ENCODE measurements at places on chromosomes 4 and X. TPM values are rescaled to one million over a fixed set of nuclear protein-coding genes. Genes with fewer than 3 reads are reported as not detected.

DNA sequence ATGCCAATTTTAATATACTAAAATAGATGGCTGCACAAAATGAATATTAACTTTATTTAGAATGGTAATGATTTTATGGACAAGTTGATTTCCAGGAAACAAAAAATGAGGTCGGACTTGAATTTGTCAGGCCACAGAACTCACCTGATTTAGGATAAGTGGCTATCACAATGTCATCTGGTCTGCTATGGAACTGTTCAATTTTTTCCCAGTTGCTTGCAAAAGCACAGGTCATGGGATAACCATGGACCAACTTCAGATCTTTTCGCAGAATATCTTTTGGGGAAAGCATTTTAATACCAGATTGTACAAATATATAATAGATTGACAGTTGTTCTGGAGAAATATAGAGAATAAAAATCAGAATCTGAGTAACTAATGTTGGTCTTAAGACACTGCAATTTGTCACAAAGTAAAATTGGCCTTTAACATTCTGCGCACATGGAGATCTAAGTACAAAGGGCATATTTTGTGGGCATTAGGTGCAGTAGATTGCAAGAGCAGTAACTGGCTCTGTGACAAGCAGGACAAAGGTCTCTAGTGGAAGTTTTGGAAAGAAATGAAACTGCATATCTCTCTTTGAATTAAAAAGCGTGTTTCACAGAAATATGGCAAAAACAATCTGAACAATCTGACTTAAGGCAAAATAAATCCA is 5.4 kb downstream of the SULT1B1 start:
- no peaks in the 10 kb centered on the region for H3K4me1 ChIP-seq
- H3K27ac ChIP-seq, result no peak overlapping the region
- no peaks in the 10 kb centered on the region for H3K36me3 ChIP-seq
- no peaks in the 10 kb centered on the region for H3K27me3 ChIP-seq

DNA sequence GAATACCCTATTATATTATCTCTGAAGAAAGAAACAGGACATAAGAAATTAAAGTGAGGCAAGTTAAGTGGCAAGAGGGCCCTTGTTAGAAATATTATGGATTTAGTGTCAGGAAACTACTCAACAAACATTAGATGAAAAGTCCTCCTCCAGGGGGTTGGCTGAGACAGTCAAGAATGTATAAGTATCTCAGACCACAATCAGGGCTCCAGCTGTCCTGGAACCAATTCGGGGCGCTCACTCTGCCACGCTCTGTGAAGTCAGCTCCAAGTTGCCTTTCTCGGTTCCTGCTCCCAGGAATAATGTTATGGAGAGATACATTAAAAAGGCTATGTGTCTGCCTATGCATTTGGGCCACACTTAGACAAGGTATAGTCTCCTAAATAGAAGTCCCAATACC is 73.3 kb downstream of the RASGEF1B start:
- H3K4me3 ChIP-seq, result no peak overlapping the region

- no peaks in the 10 kb centered on the region for H3K27me3 ChIP-seq
- no peak overlapping the region for H3K27ac ChIP-seq
- no peak for DNase-seq
- H3K4me3 ChIP-seq, result no peak overlapping the region
These were observed 20.1 kb downstream of the TMEM255A start for GRCh38 chrX:120291211-120291610.

- no peak for DNase-seq
- no peaks in the 10 kb centered on the region for H3K36me3 ChIP-seq
- no peaks in the 10 kb centered on the region for H3K27me3 ChIP-seq
These were observed 58.2 kb downstream of the CD38 start for GRCh38 chr4:15836362-15836761.

- peaks cover 17% of the 10 kb centered on the region for H3K4me1 ChIP-seq
- no peaks in the 10 kb centered on the region for H3K36me3 ChIP-seq
- peaks cover 15% of the 10 kb centered on the region for H3K27me3 ChIP-seq
- no peak overlapping the region for H3K4me3 ChIP-seq
- DNase-seq, result no peak
These were observed 4.8 kb downstream of the PDGFC start for GRCh38 chr4:156966836-156967235.

DNA sequence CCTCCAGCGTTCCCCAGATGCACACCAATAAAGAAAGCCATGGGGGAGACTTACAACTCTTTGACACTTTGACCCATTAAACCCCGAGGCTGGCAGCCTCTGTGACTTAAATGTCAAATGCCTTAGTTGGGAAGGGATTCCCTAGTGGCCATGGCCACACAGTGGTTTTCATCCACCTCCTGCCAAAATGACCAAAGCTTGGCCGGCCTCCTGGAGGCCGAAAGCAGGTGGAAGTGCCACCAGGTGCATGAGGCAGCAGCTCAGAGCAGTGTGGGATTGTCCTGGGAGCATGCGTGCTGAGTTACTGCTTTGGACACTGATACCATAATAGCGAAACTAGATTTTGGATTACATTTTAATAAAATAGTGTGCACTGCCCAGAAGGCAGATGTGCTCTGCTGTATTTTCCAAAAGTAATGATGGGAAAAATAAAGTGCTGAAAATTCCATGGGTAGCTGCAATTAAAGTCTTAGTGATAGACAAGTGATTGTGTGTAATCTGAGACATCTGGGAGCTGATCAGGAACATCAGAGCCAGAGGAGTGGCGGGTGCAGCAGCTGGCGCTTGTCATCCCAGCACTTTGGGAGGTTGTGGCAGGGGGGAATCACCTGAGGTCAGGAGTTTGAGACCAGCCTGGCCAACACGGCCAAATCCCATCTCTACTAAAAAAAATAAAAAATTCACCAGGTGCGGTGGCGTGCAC is 39.8 kb upstream of the TADA2B start:
- peaks cover 17% of the 10 kb centered on the region for H3K4me1 ChIP-seq
- H3K4me3 ChIP-seq, result no peak overlapping the region
- H3K27me3 ChIP-seq, result no peaks in the 10 kb centered on the region
- no peak for DNase-seq

DNA sequence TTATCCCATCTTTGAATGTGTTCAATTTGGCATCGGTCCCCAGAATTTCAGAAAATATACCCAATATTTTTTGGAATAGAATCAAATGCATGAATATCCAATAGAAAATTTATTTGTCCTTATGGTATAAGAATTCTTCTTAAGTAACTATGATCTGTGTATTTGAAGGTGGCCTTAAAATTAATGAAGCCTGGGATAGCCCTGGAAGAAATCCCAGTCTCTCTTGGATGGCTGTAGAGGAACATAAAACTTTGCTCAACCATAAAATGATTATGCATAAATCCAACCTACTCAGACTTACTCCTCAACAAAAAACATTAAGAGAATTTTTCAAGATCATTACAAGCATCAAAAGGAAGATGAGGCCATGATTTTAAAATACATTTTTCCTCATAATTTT is 269.4 kb upstream of the SMIM31 start:
- H3K36me3 ChIP-seq, result no peaks in the 10 kb centered on the region
- no peak for DNase-seq
- no peaks in the 10 kb centered on the region for H3K4me1 ChIP-seq
- no peaks in the 10 kb centered on the region for H3K27me3 ChIP-seq
- no peak overlapping the region for H3K4me3 ChIP-seq

- H3K36me3 ChIP-seq, result no peaks in the 10 kb centered on the region
- no peak for DNase-seq
These were observed 472.4 kb upstream of the NWD2 start for GRCh38 chr4:36772154-36772516.

- H3K27ac ChIP-seq, result no peak overlapping the region
- H3K27me3 ChIP-seq, result no peaks in the 10 kb centered on the region
- DNase-seq, result no peak
- H3K4me1 ChIP-seq, result no peaks in the 10 kb centered on the region
These were observed 676.8 kb downstream of the RAPGEF2 start for GRCh38 chr4:159779716-159780115.

- no peaks in the 10 kb centered on the region for H3K27me3 ChIP-seq
- no peak overlapping the region for H3K4me3 ChIP-seq
- peak; percentile 36 for DNase-seq
- no peaks in the 10 kb centered on the region for H3K36me3 ChIP-seq
- peaks cover 23% of the 10 kb centered on the region for H3K4me1 ChIP-seq
- H3K27ac ChIP-seq, result no peak overlapping the region
These were observed 14.0 kb upstream of the UBA6 start for GRCh38 chr4:67714955-67715354.

- H3K36me3 ChIP-seq, result no peaks in the 10 kb centered on the region
- no peaks in the 10 kb centered on the region for H3K27me3 ChIP-seq
- H3K4me1 ChIP-seq, result no peaks in the 10 kb centered on the region
These were observed 62.3 kb upstream of the LNX1 start for GRCh38 chr4:53653484-53654053.

- no peak overlapping the region for H3K27ac ChIP-seq
- no peaks in the 10 kb centered on the region for H3K36me3 ChIP-seq
- no peaks in the 10 kb centered on the region for H3K4me1 ChIP-seq
- H3K27me3 ChIP-seq, result no peaks in the 10 kb centered on the region
- no peak for DNase-seq
These were observed 926.5 kb downstream of the PDHA2 start for GRCh38 chr4:96766359-96766758.

GRCh38 chrX:72314881-72315280 is 9.2 kb upstream of the CITED1 start:
- H3K27ac ChIP-seq, result no peak overlapping the region
- no peak overlapping the region for H3K4me3 ChIP-seq
- no peak for DNase-seq
- peaks cover 16% of the 10 kb centered on the region for H3K27me3 ChIP-seq

DNA sequence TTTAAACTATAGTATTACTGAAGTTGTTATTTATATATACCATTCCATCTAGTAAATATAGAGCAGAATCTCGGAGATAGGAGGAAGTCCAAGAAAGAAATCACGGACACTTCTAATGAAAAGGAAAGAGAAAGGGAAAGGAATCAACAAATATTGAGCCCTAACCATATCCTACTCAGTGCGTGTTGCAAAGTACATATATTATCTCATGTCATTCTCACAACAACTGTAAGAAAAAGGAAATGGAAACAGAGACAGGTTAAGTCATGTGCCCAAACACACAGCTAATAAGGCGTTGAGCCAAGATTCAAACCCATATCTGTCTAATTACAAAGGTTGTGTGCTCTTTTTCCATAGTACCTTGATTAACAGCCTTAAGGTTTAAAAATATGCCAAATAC is 16.0 kb downstream of the HTR2C start:
- no peaks in the 10 kb centered on the region for H3K27me3 ChIP-seq
- DNase-seq, result no peak
- peaks cover 47% of the 10 kb centered on the region for H3K4me1 ChIP-seq

GRCh38 chrX:39652336-39652735 is 445.4 kb downstream of the BCOR start:
- H3K27me3 ChIP-seq, result no peaks in the 10 kb centered on the region
- H3K36me3 ChIP-seq, result no peaks in the 10 kb centered on the region
- 0 out of 2 replicates have a peak overlapping the region, but pooled peaks have one; percentile 42 for H3K4me3 ChIP-seq
- H3K4me1 ChIP-seq, result peaks cover 20% of the 10 kb centered on the region

- peak overlapping the region; percentile 80 for H3K27ac ChIP-seq
- no peak for DNase-seq
- H3K36me3 ChIP-seq, result no peaks in the 10 kb centered on the region
- H3K4me3 ChIP-seq, result peak overlapping the region; percentile 72
These were observed 461 bp upstream of the SLC9A6 start for GRCh38 chrX:135984791-135985156.

DNA sequence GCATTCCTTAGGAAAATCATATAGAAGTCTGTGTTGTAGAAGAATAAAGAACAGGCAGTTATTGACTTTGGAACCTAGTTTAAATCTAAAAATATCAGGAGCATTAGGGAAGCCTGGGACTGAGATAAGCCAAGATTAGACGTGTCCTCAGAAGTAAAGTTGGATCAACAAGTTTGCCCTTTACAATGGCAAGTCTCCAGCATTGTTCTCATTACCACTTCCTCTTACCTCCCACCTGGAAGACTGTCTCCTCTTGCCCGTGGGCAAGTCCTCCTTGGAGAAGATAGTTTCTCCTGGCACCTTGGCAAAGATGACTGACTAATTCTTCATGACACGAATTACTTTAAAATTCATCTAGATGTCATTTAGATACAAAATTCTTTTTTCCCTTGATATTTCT is 37.8 kb downstream of the CNKSR2 start:
- no peak overlapping the region for H3K27ac ChIP-seq
- peaks cover 11% of the 10 kb centered on the region for H3K4me1 ChIP-seq
- no peak for DNase-seq
- no peaks in the 10 kb centered on the region for H3K36me3 ChIP-seq

GRCh38 chr4:141652161-141652778 is 15.9 kb downstream of the IL15 start:
- no peak for DNase-seq
- H3K27me3 ChIP-seq, result no peaks in the 10 kb centered on the region
- no peaks in the 10 kb centered on the region for H3K36me3 ChIP-seq
- no peaks in the 10 kb centered on the region for H3K4me1 ChIP-seq

DNA sequence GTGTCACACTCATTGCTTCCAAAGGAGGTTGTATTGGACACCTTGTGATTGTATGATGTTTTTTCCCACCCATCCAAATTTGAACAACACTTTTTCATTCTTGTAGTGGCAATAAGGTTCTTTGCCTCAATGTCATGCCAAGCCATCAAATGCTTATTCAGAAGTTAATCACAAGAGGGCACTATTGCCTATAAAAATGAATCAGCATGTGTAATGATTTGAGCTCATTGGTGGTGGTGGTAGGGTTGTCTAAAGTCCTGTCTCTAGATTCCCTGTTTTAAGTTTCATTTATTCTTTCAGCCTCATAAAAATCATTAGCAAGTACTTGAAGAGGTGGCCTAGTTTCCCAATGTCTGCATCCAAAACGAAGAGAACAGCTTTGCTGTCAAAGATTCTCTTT is 37.0 kb downstream of the IRS4 start:
- H3K4me3 ChIP-seq, result no peak overlapping the region
- DNase-seq, result peak; percentile 49
- H3K4me1 ChIP-seq, result no peaks in the 10 kb centered on the region
- no peaks in the 10 kb centered on the region for H3K27me3 ChIP-seq
- no peak overlapping the region for H3K27ac ChIP-seq

Gene NDNF
- total RNA-seq, result 0.73 TPM

Gene SMIM43
- 0.56 TPM for total RNA-seq

Gene DDIT4L
- 7.0 TPM for total RNA-seq

Gene CFAP299
- total RNA-seq, result not detected

Gene SLC2A9
- not detected for total RNA-seq

Gene LPAR4
- 14.9 TPM for total RNA-seq

Gene FRG2
- total RNA-seq, result not detected

Gene UCHL1
- 1,758 TPM for total RNA-seq

Gene NUDT11
- total RNA-seq, result 52.7 TPM

Gene GPM6B
- 95.4 TPM for total RNA-seq

Data from GM23338 (cell line).